Aorta (tissue), 5 donors: ENCODE measurements at places on chromosomes 5 and 9. TPM values are rescaled to one million over a fixed set of nuclear protein-coding genes. Genes with fewer than 3 reads are reported as not detected.

TMEM171 gene
- total RNA-seq: not detected

IL11RA gene
- total RNA-seq: 33.7 TPM

CARD9 gene
- total RNA-seq: 2.6 TPM

ZFP37 gene
- 6.8 TPM for total RNA-seq

NUDT12 gene
- total RNA-seq: 8.9 TPM

RFESD gene
- total RNA-seq: 3.4 TPM

ITK gene
- 3.0 TPM for total RNA-seq

ORM2 gene
- total RNA-seq: not detected

RALGPS1 gene
- total RNA-seq: 6.1 TPM

NEUROG1 gene
- not detected for total RNA-seq

SPINK4 gene
- total RNA-seq: not detected

CFAP157 gene
- total RNA-seq: 0.60 TPM

- no peak overlapping the region for H3K27ac ChIP-seq
- no peaks in the 10 kb centered on the region for H3K27me3 ChIP-seq
- no peaks in the 10 kb centered on the region for H3K36me3 ChIP-seq
- no peak overlapping the region for H3K4me3 ChIP-seq
- DNase-seq: no peak
Observed at GRCh38 chr5:158642879-158643278, 456.8 kb downstream of the EBF1 start.

DNA sequence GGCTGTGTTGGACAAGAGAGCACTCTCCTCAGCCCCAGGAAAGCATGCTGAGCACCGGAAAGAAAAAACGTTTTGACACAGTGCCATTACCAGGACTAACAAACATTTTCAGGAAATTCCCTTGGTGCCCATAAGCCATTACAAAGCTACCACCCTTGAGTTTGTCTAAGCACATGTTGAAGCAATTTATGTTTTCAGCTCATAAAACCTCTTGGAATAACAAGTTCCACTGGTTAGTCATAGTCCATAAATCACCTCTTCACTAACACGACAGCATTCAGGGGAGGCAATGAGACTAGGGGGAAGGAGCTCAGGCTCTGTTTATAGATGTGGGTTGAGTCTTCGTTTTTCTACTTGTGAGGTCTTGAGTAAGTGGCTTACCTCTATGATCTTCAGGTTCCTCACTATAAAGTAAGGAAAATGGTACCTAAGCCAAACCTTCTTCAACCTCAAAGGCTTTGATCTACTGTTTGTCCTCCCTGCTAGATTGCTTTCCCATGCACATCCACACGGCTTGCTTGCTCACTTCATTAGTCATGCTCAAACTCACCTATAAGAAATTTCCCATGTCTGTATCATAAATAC, 65.4 kb downstream of the DRD1 start:
- H3K4me1 ChIP-seq: no peaks in the 10 kb centered on the region
- H3K27ac ChIP-seq: no peak overlapping the region
- DNase-seq: no peak
- no peaks in the 10 kb centered on the region for H3K36me3 ChIP-seq
- peaks cover 2% of the 10 kb centered on the region for H3K27me3 ChIP-seq

- H3K27ac ChIP-seq: no peak overlapping the region
- no peaks in the 10 kb centered on the region for H3K36me3 ChIP-seq
- no peaks in the 10 kb centered on the region for H3K27me3 ChIP-seq
- no peak overlapping the region for H3K4me3 ChIP-seq
Observed at GRCh38 chr5:62093976-62094375, 212.0 kb upstream of the KIF2A start.

DNA sequence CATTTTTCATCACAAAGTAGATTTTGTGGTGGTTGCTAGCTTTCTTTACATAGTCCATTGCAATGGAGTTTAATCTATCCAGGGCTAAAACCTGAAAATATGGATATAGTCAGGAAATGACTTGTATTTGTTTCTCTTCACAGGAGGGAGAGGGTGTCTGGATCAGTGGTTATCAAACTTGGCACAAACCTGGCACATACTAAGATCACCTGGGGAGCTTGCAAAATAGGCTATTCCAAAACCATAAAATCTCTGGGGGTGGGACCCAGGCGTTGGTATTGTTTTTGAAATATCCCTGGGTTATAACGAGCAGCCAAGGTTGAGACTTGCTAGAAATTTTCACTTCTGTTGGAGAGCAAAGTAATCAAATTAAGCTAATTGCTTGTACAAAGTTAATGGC, 179.9 kb downstream of the PCSK1 start:
- H3K36me3 ChIP-seq: no peaks in the 10 kb centered on the region
- no peaks in the 10 kb centered on the region for H3K27me3 ChIP-seq
- H3K4me3 ChIP-seq: no peak overlapping the region
- H3K4me1 ChIP-seq: peaks cover 2% of the 10 kb centered on the region

DNA sequence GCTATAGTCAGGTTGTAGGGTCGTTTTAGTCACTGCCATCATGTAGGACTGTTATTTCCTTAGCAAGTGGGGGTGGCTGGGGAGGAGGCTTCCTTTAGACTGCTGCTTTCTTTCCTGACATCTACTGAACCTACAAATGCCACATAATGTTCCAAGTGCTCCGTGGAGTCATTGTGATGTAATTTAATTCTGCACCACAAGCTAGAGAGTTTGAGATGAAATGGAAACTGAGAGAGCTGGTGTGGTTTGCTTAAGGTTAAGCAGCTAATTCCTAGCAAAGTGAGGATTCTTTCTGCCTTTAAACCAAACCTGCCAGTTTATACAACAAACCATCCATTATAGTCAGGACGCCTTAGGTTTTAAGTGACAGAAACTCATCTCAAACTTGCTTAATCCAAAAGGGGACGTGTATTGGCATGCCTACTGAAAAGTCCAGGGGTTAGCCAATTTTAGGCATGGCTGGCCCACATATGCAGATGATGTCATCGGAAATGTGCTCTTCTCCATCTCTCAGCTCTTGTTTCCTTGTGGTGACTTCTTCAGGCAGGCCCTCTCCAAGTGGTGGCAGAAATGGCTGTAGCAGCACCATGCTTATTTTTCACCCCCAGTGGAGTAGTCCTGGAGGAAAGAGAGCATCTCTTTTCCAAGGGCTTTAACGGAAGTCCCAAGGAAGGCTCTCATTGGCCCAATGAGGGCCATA, 30.5 kb downstream of the ZNF618 start:
- no peak overlapping the region for H3K4me3 ChIP-seq
- H3K4me1 ChIP-seq: peaks cover 4% of the 10 kb centered on the region
- no peaks in the 10 kb centered on the region for H3K36me3 ChIP-seq
- H3K27me3 ChIP-seq: no peaks in the 10 kb centered on the region
- no peak for DNase-seq
- H3K27ac ChIP-seq: no peak overlapping the region

GRCh38 chr5:25568294-25568693, 923.5 kb upstream of the CDH10 start:
- H3K27me3 ChIP-seq: no peaks in the 10 kb centered on the region
- H3K36me3 ChIP-seq: no peaks in the 10 kb centered on the region
- H3K4me1 ChIP-seq: no peaks in the 10 kb centered on the region
- H3K4me3 ChIP-seq: no peak overlapping the region
- H3K27ac ChIP-seq: no peak overlapping the region
- no peak for DNase-seq

DNA sequence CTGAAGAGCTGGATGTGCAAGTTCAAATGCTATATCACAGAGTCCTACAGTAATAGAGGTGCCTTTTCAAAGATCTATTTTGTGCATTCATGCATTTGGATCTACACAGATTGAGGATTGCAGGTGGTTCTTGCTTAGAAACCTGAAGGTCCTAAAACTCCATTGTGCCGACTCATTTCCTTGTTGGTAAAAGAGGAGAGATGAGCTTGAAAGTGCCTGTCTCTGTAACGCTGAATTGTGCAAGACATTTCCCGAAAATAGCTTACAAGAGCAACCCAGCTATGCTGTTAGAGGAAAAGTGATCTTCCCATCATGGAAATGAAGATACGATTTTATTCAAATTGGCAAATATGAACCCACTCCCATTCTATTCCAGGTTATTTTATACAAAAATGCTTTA, 110.7 kb upstream of the CXCL14 start:
- no peaks in the 10 kb centered on the region for H3K4me1 ChIP-seq
- H3K4me3 ChIP-seq: no peak overlapping the region
- H3K27ac ChIP-seq: no peak overlapping the region

GRCh38 chr5:31197183-31197582, 3.7 kb downstream of the CDH6 start:
- DNase-seq: no peak
- H3K27me3 ChIP-seq: no peaks in the 10 kb centered on the region
- no peaks in the 10 kb centered on the region for H3K36me3 ChIP-seq

GRCh38 chr9:130107234-130107861, 53.6 kb downstream of the GPR107 start:
- H3K27ac ChIP-seq: no peak overlapping the region
- H3K4me3 ChIP-seq: no peak overlapping the region
- no peaks in the 10 kb centered on the region for H3K27me3 ChIP-seq

DNA sequence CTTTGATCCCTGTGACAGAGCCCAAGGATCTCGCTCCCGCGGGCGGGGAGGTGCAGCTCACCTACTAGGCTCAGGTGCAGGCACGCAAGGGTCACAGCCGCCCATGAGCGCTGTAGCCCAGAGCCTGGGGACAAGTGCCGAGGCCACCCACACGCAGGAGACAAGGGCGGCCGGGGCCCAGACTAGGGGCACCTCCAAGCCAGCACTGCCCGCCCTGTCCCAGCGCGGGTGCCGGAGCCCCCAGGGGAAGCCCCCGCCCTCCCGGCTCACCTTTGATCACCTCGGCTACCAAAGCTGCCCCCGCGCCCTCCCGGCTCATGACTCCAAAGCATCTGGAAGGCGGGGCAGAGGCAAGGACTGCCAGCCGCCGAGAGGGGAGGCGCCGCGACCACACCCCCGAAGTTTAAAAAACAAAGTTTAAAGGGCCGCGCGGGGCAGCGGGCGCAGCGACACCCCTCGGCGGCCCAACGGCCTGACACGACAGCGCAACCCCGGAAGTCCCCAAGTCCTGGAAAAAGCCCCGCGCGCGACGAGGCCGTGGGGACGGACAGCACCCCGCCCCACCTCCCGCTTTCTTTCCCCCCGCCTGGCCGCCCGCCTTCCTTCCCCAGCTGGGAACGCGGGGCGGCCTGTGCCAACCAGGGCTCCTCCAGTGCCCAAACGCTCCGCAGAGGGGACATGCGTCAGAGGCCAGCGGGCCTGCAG, 53.0 kb downstream of the CDC14B start:
- H3K36me3 ChIP-seq: no peaks in the 10 kb centered on the region
- H3K4me3 ChIP-seq: peak overlapping the region; percentile 92
- no peaks in the 10 kb centered on the region for H3K27me3 ChIP-seq
- peak; percentile 93 for DNase-seq
- H3K27ac ChIP-seq: peak overlapping the region; percentile 93

DNA sequence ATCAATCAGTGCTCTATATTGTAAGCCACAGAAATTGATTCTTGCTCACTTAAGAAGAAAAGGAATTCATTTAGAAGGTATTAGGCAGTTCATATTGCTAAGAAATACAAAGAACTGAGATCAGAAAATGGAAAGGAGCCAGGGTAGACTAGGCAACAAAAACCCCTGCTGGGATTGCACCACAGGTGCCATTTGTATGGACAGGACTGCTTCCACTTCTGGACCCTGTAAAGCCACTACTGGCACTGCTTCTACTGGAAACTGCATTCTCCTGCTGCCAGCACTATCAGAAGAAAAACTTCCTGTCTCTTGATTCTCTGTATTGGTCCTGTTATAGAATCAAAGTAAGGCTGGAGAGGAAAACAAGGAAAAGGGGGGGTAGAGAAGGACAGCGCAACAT, 45.9 kb downstream of the CERT1 start:
- H3K27me3 ChIP-seq: no peaks in the 10 kb centered on the region
- no peaks in the 10 kb centered on the region for H3K36me3 ChIP-seq
- no peak for DNase-seq
- no peak overlapping the region for H3K4me3 ChIP-seq

DNA sequence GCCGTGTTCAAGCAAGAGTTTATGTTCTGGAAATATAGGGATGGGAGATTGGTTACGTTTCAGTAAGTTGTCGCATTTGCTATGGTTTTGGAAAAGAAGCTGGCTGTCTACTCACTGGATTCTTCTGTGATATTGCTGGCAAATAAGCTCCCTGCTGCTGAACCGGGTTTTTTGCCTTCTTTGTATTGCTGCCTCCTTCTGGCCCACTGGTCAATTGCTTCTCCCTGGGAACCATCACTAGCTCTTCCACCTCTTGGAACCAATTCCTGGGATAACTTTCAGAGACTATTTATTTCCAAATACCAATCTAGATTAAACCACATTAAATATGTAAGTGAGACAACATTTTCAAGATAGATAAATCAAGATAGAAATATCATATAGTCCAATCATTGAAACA, 43.0 kb downstream of the NUDT12 start:
- DNase-seq: no peak
- H3K27ac ChIP-seq: no peak overlapping the region
- no peak overlapping the region for H3K4me3 ChIP-seq
- H3K27me3 ChIP-seq: no peaks in the 10 kb centered on the region
- no peaks in the 10 kb centered on the region for H3K36me3 ChIP-seq

GRCh38 chr5:108867656-108868055, 120.0 kb downstream of the FER start:
- no peak overlapping the region for H3K4me3 ChIP-seq
- H3K36me3 ChIP-seq: no peaks in the 10 kb centered on the region
- H3K4me1 ChIP-seq: no peaks in the 10 kb centered on the region
- no peak overlapping the region for H3K27ac ChIP-seq
- H3K27me3 ChIP-seq: no peaks in the 10 kb centered on the region

DNA sequence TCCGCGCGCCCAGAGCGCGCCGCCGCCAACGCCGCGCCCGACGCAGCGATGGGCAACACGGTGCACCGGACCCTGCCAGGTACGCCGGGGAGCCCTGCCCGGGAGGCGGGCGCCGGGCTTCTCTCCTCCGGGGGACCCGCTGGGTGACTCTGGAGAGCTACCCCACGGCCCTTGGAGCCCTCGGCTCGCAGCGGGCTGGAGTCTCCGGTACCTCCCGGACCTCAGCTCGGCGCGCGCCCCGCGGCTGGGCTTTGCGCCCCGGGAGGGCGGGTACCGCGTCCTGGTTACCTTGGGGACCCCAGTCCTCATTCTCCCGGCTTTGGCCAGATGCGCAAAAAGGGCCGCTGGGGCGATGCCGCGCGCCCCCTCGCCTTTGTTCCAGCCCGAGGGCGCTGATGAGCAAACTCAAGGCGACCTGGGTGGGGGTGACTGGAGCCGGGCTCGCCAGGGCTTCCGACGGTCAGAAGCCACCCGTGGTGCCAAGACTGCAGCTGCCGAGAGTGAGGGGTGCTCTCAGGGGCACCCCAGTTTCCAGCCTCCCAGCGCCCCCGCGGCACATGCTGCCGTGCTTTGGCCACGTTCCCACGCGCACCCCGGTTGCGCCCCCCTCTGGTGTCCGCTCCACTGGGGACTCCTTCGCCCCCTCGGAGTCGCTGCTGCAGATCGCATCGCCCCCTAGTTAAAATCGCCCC, 442 bp downstream of the NEURL1B start:
- H3K36me3 ChIP-seq: no peaks in the 10 kb centered on the region
- DNase-seq: peak; percentile 45
- peak overlapping the region; percentile 35 for H3K4me3 ChIP-seq
- no peak overlapping the region for H3K27ac ChIP-seq

DNA sequence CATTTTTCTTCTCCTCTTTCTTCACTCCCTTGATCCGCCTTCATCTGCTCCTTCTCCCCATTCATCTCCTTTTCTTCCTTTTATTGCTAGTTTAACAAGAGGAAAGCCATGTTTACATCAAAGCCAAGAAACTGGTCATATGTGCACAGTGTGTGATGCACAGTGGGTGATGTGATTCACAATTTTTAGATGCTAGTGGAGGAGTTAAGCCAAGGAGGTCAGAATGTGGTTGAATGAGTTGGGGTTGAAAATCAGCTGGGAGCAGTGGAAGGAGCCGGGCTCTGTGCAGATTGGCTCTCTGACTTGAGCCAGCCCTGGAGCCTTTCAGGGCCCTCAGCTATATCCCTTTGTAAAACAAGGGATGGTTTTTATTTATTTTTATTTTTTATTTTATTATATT, 7.3 kb downstream of the ACER2 start:
- no peaks in the 10 kb centered on the region for H3K36me3 ChIP-seq
- no peaks in the 10 kb centered on the region for H3K4me1 ChIP-seq
- H3K27me3 ChIP-seq: no peaks in the 10 kb centered on the region
- H3K27ac ChIP-seq: no peak overlapping the region
- no peak for DNase-seq
